ENCODE measurements at places on chromosomes 4 and X.

DNA sequence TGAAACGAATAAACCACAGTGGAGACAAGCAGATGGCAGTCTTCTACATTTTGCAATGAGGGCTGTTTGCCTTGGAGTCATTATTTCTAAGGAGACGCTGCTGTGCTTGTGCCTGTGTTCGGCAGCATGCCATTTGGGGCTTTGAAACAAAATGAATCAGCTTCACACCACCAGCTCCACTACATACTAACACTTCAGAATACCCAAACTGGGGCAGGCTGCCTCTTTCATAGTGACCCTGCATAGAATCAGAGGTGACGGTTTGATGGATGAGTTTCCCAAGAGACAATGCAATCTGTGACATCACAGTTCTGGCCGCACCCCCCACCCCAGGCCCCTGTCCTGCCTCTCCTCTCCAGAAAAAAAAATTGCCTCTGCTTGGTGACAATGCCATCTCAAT, 57.1 kb upstream of the MID1 start:
- DNase-seq, result no peak

GRCh38 chrX:24203072-24203808, 53.7 kb downstream of the ZFX start:
- DNase-seq, result no peak

GRCh38 chr4:1195891-1196401, 23.6 kb upstream of the SPON2 start:
- DNase-seq, result no peak

- no peak for DNase-seq
These were observed 134.2 kb downstream of the FANCB start for GRCh38 chrX:14738643-14739042.

GRCh38 chr4:184949020-184949419, 69.3 kb upstream of the HELT start:
- no peak for DNase-seq

- peak; percentile 7 for DNase-seq
These were observed 6.7 kb upstream of the MSX1 start for GRCh38 chr4:4852591-4853362.

DNA sequence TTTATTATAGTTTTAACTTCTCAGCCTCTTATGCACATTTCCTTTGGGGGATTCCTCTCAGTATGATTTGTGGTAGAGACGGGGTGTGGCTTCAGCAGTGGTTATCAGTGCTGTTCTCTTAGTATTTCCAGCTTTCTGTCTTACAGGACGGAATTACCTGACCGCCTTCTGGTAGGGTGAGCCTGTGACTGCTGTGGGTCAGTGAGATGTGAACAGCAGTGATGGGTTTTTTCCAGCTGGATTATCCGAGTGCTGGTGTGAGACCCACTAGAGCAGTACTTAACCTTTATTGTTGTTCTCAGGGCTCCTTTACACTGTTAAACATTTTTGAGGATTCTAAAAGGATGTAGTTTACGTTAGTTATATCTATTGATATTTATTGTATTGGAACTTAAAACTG, 135.2 kb downstream of the SLIT2 start:
- no peak for DNase-seq

GRCh38 chr4:108301545-108302251, 133.0 kb upstream of the LEF1 start:
- DNase-seq, result no peak

DNA sequence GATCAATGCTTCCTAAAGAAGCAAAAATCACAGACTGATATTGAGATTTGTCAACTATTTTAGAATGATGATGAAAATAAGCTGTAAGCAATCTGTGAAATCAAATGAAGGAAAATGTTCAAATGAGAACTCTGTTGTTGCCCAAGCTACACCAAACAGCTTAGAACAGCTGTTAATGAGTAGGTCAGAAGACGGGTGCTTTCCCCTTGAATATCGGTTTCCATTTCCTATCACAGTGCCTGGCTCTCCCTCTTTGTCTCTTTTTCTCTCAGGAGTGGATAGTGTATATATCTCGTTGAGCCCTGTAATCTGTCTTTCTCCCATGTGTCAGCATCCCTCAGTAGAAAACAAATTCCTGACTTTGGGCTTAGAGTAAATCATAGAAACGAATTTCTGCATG, 1592.9 kb upstream of the TENM3 start:
- no peak for DNase-seq

- no peak for DNase-seq
These were observed 531.0 kb upstream of the ZFP42 start for GRCh38 chr4:187464573-187464972.

- no peak for DNase-seq
These were observed 22.8 kb upstream of the PAPSS1 start for GRCh38 chr4:107742791-107743190.

DNA sequence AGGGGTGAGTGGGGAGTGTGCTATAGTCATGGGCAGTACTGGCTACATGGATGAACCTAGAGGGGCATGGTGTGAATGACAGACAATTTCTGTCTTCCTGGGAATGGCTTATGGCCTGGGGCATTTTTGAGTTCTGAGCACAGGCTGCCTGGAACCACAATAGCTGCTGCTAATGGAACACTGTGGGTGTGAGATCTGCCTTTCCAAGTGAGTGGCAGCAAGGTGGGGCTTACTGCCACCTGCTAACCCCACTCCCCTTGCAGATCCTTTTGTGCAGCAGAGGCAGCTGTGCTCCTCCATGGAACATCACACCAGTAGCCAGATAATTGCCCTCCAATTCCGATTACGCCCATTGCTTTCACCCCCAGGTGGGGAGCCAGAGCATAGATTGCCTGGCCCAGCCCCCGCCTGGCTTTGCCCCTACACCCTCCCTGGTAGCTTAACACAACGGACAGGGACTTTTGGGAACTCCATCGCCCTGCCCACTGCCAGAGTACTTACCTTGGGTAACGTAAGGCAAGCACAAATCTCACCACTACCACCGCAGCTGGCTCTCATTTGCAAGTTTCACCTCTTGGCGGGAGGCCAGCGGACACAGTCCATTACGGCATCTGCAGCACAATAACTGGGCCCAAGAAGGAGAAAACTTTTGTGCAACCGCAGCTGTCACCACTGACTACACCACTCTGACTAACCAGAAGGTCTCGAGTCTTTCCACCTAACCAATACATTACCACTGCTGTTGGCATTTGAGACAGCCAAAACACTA, 421.2 kb upstream of the NWD2 start:
- DNase-seq, result no peak

GRCh38 chr4:176400816-176401461, 81.2 kb downstream of the SPCS3 start:
- DNase-seq, result no peak

DNA sequence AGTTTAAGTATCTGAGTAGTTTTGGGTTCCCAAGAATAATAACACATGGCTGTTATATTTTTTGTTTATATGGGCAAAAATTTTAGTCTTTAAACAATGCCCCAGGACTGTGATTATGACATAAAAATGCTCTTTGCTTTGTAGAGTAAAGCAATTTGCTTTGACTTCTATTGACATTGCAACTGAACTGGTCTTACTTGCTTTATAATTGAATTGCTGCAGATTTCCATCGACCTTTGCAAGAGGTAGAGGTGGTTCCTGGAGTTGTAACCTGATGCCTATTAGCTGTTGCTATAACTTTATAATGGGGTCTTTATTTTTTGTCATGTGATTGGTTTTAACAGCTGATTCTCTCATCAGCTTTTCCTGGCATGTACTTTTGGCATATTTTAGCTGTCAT, 302.9 kb downstream of the ARHGAP10 start:
- DNase-seq, result no peak

GRCh38 chrX:53308836-53309235, 27.5 kb upstream of the IQSEC2 start:
- no peak for DNase-seq

DNA sequence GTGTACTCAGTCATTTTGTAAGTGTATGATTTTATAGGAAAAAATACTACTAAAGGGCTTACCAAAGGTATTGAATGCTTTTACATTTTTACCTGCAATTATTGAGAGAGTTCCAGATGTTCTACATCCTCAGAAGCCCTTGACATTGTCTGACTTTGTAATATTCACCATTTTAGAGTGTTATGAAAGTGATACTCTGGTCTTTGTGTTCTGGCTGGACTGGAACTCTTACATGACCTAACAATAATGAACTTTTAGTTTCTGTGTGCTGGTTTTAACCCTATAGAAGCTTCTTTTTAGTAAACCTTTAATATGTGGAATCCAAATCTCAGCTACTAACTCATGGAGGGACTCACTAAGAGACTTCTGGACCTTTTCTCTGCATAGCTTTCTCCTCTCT, 478.8 kb upstream of the SPANXN1 start:
- DNase-seq, result no peak

GRCh38 chr4:68366600-68366999, 16.7 kb upstream of the YTHDC1 start:
- no peak for DNase-seq

DNA sequence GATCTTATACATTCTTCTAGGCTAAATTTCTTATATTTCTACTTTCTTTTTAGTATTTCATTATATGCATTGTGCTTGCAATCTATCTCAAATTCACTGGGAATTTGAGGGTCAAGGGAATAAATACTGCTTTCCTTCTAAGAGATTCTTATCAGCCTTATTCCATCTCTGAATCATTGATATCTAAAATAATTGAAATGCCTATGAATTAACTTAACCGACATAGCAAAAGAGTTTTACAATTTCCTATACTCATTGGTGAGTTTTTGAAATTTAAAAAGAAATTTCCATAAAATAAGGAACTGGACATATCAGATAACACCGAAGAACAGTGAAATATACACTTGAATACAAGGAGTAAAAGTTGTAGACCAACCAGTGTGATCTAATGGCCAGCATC, 373.7 kb downstream of the NAF1 start:
- DNase-seq, result no peak

DNA sequence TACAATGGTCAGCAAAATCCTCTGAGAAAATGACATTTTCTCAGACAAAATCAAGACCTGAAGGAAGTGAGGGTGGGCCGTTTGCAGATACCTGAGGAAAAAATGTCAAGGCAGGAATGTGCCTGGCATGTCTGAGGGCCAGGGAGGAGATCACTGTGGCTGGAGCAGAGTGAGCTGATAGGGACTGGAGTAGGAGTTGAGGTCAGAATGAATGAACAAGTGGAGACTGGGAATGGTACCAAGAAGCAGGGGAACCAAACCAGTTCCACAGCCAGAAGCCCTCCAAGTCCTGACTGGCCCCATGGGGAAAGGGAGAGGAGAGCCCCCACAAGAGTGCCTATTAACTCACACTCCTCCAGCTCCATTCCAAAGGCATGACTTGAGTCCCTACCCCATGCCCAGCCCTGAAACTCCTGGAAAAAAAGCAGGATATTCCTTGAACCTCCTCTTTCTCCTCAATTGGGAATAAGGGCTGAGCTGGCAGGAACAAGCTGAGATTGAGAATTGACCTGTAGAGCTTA, 41.5 kb downstream of the STEEP1 start:
- DNase-seq, result no peak

GRCh38 chr4:142671516-142671915, 174.6 kb downstream of the INPP4B start:
- DNase-seq, result no peak

DNA sequence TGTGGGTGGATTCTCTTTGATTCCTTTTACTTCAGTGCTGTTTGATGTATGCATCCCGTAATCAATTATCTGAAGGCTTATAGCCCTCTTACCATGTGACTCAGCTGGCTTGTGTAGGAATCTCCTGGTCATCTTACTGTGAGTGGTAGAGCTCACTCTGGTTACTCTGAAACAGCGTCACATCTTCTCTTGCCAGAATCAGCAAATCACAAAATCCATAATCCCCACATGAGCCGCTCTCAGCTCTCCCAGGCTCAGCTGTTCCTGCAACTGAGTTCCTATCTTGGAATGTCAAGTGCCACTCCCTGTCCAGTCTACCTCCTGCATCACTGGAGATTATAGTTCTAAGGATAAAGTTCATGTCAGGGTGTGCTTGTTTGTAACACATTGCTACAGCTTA, 278.0 kb downstream of the FBXO8 start:
- no peak for DNase-seq

DNA sequence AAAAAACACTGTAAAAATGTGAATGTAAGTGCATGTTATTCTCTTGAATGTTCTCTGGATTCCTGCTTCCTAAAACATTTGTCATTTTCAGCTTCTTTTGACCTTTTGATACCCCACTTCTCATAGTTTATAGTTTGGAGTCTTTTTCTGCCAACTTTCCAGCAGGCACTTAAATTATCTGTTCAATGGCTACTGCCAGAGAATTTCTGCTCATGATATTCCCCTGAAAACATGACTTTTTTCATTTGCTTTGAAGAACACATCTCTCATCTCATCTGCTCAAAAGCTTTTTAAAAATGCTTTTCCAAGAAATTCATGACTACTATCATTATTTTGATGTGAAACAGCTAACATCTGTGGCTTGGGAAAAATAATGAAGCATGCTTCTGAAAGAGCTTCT, 269.7 kb upstream of the PCDH7 start:
- DNase-seq, result no peak

GRCh38 chr4:53355930-53356521, 9.8 kb downstream of the SCFD2 start:
- no peak for DNase-seq

- DNase-seq, result no peak
These were observed 225.8 kb downstream of the IQCM start for GRCh38 chr4:149589826-149590225.

- no peak for DNase-seq
These were observed 90.4 kb upstream of the VEGFC start for GRCh38 chr4:176883108-176883550.

DNA sequence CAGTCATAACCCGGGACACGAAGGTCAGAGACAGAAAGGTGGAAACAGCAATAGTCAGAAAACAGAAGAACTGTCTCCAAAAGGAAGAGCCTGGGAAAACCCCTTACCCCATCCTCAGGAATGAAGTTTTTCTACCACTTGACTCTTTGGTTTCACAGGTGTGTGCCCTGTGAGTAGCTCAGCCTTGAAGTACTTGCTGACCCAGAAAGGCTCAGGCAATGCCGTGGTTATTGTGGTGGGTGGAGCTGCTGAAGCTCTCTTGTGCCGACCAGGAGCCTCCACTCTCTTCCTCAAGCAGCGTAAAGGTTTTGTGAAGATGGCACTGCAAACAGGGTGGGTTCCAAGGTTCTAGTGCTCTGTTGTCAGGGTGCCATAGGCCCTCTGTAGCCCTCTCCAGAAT, 24.4 kb downstream of the DGAT2L6 start:
- no peak for DNase-seq

DNA sequence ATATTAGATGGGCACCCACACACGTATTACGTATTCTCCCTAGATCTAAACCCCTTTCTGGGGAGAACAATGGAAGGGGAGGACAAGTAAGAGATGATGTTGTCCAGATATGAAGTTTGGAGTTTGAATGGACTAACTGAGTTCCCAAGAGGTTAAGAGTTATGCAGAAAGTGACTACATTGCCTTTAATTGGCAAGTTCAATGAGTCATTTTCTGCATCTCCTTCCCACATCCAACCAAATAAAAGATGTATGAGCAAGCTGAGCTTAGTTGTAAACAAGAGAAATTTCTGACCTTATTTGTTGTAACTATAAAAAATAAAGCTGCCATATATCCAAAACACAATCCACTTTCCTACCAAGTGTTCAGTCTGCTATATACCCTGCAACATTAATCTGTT, 50.5 kb downstream of the TIGD2 start:
- DNase-seq, result no peak
